ENCODE measurements at places on chromosomes 2 and 18.

DNA sequence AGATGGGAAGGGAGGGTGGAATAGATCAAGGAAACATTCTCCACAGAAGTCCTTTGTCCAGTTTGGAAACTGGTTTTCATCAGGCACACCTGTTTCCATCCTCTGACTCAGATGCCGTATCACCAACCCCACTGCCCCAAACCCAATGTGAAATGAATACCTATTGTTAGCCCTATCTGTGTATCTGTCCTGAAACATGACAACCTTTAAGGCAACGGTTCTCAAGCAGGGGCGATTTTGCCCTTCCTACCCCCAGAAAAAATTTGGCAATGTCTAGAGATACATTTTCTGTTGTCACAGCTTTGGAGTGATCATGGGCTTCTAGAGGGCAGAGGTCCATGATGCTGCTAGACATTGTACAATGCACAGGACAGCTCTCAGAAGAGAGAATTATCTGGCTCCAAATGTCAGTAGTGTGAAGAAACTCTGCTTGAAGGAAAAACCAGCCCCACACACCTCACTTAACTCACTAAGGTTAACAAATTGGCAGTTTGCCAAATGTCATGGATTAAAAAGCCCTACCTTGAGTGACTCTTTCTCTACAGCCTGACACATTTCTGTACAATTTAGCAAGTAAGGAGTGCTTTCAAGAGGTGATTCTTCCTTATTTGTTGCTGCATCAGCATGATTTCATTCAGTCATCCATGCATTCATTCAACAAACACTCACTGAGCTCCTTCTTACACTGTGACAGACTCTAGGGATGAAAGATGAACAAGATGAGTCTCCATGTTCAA lies 3.4 kb downstream of the SCTR start:
- no peak for DNase-seq

DNA sequence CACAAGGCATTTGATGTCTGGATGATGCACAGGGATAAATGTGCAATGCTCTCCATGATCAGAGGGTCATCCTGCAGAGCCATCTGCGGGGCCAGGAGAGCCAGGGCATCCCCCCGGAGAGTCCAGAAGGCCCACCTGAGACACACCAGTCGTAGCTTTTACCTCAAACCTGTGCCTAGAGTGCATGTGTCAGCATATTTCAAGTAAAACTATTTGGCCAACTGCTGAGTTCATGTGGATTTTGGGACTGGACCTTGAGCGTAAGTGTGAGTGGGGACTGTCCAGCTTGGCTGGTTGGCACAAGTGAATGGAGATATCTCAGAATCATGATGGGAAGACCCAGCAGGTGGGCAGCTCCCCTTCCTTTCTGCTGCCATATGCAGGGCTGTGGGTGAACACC lies 147.8 kb upstream of the TPO start:
- DNase-seq: no peak

DNA sequence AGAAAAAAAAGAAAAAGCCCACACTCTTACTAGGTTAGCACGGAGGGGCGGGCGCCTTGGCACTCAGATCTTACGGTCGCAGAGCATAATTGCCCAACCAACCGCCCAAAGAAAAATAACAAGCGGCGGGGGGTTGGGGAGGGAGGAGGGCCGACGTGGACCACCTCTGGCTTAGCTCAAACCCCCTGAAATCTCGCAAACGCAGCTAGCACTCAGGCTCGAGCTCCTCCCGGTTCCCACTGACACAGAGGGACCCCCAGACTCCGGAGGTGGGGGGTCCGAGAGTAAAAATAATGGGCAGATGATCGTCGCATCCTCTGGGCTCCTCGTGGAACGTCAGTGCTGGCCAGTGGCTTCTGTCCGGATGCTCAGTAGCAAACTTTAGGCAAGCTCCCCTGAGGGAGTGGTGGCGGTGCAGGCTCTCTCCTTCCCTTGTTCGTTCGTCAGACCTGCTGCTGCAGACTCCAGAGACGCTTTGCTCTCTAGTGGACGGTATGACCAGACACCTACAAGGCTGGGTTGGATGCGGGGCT lies 12.0 kb downstream of the CATIP start:
- no peak for DNase-seq

DNA sequence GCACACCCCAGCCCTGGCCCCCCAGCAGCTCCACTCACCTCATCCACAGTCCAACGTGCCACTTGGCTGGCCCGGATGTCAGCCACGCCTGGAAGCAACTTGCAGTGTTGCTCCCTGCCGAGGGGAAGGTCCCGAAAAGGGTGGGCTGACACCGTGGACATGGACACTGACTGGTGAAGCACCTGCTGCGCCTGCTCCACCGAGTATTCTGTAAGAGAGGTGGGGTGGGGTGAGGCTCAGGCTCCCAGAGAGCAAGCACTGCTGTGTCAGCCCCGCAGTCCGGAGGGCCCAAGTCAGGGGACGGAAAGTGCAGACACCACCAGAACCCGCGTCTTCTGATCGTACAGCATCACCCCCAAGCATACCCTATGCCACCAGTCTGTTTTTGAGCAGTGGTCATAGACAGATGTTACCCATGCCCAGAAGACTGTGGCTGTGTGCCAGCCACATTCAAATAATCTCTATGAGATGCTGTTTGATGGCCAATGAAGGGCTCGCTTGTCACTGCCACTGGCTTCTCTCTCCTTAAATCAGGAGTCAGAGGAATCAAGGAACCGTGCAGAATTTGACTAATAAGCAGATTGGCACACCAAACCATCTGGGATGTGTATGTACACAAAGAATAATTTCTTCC lies 74.2 kb upstream of the TMEM200C start:
- DNase-seq: no peak

GRCh38 chr2:188527141-188527540 lies 235.5 kb downstream of the GULP1 start:
- DNase-seq: no peak

DNA sequence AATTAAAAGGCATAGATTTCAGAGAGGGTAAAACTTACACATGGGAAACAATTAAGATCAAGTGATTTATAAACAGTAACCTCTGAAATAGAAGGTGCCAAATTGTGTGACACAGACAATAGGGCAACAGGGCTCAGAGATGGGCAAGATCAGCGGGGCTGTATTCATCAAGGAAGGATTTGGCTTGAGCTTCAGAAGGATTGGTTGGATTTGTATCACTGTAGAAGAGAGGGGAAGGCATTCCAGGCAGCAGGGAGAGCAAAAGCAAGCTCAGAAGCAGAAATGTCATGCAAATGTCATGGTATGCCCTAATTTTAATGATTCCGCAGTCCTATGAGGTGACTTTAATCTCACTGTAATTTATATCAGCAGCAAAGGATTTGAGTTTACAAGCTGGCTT lies 415.0 kb upstream of the NRP2 start:
- DNase-seq: no peak

GRCh38 chr2:147082850-147083522 lies 761.8 kb upstream of the ACVR2A start:
- DNase-seq: no peak

- no peak for DNase-seq
Observed at GRCh38 chr2:202269585-202269984, 4.0 kb downstream of the NOP58 start.

GRCh38 chr2:241223211-241224017 lies 34.9 kb downstream of the ANO7 start:
- DNase-seq: peak; percentile 52

DNA sequence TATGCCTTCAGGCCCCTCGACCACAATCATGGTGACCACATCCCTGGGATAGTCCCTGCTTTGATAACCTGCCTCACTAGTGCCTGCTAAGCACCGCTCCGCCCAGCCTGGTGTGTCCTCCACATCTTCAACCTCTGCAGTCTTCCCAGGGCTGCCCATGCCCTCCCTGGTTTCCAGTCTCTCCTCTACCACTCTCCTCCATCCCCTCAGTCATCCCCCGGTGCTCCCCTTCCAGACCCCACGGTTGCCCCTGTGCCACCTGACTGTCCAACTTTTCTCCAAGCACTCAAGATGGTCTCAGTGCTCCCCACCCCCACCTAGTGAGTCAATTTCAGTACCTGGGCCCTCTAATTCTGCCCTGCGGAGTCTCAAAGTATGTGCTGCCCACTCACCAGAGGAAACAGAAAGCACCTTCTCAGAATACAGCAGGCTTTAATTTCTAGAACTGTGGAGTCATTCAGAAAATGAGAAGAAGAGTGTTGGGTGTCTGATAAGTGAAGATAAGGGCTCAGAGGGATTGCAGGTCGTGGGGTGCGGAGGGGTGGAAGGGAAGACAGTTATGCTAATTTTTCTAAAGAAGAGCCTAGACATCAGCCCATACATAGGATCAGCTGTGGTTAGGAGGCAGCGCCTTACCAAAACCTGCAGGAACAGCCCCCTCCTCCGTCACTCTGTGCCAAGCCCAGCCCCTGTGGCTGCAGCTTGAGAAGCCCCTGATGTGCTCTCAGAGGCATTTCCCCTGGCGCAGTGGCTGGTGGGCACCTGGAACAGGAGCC lies 53.6 kb upstream of the CAB39 start:
- no peak for DNase-seq

DNA sequence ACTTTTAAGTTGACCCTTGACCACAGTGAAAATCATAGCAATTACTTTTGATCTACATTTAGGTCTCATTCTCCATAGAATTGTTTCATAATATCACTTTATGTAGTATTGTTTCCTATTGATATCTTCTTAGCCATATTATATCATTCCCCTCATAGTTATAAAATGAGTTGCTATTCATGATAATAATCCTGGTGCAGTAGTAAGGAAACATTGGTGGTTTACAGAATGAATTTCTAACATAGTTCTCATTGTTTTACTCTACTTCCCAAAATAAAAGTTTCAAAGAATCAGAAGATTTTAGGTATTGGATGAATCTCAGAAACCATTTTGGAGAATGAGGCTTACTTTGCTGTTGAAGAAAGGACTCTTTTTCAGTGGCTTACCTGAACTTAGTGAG lies 246.0 kb downstream of the PARD3B start:
- DNase-seq: no peak

DNA sequence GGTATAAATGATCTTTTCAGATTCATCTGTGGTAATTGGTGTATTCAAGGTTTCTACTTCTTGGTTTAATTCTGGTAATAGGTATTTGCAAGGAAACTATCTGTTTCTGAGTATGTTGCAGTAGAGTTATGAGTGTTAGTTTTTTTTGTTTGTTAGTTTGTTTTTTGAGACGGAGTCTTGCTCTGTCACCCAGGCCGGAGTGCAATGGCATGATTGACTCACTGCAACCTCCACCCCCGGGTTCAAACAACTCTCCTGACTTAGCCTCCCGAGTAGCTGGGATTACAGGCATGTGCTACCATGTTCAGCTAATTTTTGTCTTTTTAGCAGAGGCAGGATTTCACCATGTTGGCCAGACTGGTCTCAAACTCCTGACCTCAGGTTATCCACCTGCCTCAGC lies 60.9 kb upstream of the IL1R2 start:
- no peak for DNase-seq

DNA sequence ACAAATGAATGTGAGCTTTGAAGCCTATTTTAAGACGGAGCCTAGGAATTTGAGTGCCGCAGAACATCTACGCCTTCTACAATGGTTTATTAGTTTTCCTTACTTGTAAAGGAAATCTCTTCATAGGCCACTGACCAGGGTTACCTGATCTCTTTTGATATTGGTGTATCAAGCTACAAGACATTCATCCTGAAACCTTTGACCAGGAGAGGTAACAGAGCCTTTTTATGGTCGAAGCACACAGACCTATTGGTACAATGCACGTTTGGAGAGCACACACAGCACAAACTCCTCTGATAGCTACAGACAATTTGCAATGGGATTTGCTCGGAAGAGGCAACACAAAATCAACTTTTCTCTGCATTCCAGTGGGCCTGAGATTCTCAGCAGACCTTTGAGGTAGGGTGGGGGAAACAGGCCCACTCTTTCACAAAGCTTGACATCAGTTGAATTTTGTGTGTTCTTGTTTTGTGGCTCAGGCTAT lies 12.8 kb downstream of the MYCN start:
- DNase-seq: no peak
